Fibroblast of lung (primary cell): ENCODE measurements at places on chromosomes 4 and X. TPM values are rescaled to one million over a fixed set of nuclear protein-coding genes. Genes with fewer than 3 reads are reported as not detected.

The REELD1 gene
- not detected in 2 replicates for total RNA-seq

DNA sequence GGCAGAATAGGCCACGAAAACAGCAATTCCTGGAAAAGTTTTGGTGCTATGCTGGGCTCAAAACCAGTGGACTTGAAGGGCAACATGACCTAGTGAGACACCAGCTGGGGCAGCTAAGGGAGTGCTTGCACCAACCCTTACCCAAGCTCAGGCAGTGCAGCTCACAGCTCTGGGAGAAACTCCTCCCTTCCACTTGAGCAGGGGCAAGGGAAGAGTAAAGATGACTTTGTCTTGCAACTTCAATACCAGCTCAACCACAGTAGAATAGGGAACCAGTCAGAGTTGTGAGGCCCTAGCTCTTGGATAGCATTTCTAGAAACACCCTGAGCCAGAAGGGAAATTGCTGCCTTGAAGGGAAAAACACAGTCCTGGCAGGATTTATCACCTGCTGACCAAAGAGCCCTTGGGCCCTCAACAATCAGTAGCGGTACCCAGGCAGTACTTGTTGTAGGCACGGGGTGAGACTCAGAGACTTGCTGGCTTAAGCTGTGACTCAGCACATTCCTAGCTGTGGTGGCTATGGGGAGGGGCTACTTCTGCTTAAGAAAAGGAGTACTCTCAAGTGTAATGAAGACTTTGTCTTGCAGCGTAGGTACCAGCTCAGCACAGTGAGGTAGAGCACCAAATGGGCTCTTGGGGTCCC lies 19.7 kb upstream of the ABCG2 start:
- H3K27me3 ChIP-seq, result no peaks in the 10 kb centered on the region
- peak; percentile 91 for DNase-seq
- no peak overlapping the region for H3K27ac ChIP-seq
- no peak overlapping the region for H3K4me3 ChIP-seq

DNA sequence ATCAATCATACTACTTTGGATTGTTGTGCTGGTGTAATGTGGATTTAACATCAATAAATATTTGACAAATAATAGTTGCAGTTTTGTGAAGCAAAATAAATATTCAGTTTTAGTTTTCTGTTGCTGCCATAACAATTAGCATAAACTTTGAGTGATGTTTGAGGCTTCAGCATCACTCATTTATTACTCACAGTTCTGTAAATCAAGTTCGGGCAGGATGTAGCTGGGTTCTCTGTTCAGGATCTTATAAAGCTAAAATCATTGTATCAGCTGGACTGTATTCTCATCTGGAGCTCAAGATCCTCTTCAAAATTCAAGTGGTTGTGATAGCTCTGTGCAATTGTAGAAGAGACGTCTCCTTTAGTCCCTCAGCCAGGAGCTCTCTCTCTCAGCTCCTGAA lies 81.7 kb downstream of the CBR4 start:
- H3K27ac ChIP-seq, result no peak overlapping the region
- peaks cover 14% of the 10 kb centered on the region for H3K36me3 ChIP-seq
- DNase-seq, result no peak
- no peak overlapping the region for H3K4me3 ChIP-seq

The DDIT4L gene
- 3.3 and 6.4 TPM in 2 replicates for total RNA-seq

The C4orf54 gene
- total RNA-seq, result under 0.01 TPM in 1 of 2 replicates, not detected in the other
